ENCODE measurements at places on chromosomes 7 and 10.

DNA sequence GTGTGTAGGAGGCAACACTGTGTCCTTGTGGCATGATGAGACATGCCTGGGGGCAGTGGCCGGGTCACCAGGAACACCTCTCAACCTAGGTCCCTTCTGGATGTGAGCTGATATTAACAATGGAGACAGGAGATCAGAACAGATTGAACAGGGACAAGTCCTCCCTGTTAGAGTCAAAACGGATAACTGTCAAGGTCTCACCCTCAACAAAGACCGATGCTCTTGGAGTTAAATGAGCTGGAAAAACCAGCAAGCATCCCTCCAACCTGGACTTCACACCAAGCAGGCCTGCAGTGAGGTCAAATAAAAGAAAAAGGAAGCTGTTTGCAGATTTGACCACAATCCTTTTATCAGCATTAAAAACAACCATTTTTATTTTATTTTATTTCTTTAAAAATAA is 49.0 kb downstream of the SLIT1 start:
- DNase-seq = no peak

GRCh38 chr7:25181532-25181931 is 46.8 kb downstream of the NPVF start:
- DNase-seq = no peak

DNA sequence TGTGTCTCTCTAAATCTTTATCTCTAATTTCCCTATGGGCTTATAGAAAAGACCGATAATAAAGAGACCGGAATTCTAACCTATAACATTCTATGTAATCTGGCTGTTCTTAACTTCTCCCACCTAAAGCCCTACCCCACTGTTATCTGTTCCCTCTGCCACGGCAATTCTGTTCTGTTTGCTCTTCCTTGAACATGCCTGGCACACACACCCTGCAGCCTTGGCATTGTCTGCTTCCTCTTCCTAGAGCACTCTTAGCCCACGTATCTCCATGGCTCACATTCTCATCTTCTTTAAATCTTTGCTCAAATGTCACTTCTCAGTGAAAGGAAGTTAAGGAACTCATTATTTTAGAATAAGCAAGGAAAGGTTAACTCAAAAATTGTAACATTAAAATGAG is 309.2 kb downstream of the GPR158 start:
- DNase-seq = no peak

DNA sequence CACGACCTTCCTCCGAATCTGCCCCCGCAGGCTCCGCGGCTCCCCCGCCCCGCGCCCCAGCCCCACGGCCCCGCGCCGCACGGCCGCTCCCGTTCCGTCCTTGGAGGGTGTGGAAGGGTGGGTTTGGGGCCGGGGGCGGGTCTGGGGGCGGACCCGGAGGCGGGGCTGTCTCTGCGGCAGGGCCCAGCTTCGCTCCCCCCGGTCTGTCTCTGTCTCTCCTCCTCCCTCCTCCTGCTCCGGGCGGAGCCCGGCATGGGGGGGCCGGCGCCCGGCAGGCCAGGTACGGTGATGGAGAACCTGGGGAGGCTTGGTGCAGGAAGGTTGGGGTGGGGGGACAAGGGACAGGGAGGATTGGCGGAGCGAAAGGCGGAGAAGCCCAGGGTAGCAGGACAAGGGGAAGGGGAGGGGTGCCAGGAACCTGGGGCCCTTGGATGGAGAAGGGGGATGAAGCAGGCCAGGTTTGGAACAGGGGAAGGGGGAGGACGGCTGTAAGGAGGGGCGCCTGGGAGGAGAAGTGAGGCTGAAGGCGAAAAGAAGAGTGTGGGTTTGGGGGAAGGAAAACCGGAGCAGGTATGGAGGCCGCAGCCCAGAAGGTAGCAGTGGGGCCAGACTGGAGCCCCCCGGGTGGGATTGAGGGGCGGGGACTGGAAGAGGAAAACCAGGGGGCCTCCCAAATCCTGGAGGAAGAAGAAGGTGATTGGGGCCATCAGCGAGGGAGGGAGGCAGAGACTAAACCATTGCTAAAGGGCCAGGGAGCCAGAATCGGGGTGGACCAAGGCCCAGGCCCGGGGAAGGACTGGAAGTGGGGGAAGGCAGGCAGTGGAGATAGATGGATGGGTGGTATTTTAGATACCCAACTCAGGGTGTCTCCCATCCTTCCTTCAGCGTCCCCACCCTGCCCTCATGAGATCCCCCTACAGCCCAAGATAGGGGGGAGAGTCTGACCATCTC is at the start of gene NYAP1:
Gene NYAP1, plus strand, starts transcription at position 206 of the 951 bp plus-strand sequence. CDS start 1,385 bp downstream, outside the sequence.
- peak; percentile 51 for DNase-seq

- no peak for DNase-seq
Observed at GRCh38 chr10:15660990-15661389, 58.7 kb downstream of the ITGA8 start.

DNA sequence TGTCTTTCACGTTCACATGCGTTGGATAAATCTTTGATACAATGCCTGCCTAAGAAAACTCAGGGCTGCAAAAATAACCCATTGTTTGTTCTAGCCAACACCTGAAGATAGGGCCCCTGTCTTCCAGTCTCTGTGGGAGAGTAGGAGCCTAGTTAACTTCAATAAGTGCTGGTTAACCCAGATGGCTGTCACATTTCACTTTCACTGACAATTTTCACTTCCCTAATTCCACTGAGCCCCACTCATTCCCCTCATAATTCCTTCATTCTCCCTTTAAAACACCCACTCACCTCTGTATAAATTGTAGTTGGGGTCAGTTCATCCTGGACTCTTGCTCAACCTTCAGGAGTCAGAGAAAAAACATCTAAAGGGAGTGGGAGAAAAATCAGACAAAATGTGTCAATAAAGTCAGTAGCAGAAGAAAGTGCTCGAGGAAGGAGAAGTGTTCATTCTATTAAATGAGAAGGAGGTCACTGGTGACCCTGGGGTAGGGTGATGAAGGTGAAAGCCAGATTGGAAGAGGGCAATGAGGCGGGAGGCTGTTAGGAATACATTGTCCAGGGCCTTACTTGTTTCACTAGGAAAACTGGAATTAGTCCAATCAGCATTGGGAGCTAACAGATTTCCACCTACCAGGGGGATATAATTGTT is 51.2 kb upstream of the ABI1 start:
- no peak for DNase-seq

DNA sequence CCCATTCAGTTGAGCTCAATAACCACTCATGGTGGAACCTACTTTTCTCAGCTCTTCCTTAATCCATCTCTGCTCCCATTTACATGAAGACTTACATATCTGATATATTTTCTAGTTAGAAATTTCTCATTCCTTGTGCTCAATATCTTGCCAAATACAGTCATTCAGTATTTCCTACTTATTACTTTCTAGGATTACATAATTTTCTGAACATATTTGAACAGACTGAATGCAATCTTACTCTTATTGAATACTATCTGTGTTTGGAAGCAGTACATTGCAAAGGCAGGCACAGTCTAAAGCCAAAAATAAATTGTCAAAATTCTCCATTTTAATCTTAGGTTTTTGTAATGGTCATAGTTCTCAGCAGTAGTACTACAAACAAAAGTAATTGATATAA is 126.0 kb downstream of the GNAI1 start:
- no peak for DNase-seq

GRCh38 chr7:95527033-95527775 is 41.5 kb downstream of the ASB4 start:
- peak; percentile 81 for DNase-seq

GRCh38 chr7:33706186-33706585 is 199.2 kb upstream of the BMPER start:
- DNase-seq = no peak

DNA sequence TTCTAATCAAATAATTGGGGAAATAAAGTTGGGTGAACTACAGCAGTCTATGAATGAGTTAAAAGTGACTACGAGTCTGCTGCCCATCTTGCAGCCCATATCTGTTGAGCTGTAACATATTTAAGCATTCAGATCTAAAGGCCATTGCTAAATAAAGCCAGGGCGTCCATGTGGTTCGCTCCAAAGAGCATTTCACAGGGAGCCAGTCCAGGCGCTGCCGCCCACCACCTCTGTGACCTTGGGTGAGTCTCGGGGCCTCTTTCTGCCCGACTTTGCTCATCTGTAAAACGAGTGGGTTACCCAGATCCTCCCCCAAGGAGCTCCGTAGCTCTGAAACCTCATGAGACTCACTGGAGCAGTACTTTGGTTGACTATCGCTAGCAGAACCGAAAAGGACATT is 223.1 kb downstream of the CUX1 start:
- DNase-seq = no peak

- DNase-seq = no peak
Observed at GRCh38 chr10:1674501-1674900, 62.8 kb downstream of the ADARB2 start.

- DNase-seq = peak; percentile 65
Observed at GRCh38 chr7:33495207-33495606, 365.8 kb downstream of the BBS9 start.

GRCh38 chr10:19929506-19930140 is 113.4 kb downstream of the PLXDC2 start:
- DNase-seq = peak; percentile 36

DNA sequence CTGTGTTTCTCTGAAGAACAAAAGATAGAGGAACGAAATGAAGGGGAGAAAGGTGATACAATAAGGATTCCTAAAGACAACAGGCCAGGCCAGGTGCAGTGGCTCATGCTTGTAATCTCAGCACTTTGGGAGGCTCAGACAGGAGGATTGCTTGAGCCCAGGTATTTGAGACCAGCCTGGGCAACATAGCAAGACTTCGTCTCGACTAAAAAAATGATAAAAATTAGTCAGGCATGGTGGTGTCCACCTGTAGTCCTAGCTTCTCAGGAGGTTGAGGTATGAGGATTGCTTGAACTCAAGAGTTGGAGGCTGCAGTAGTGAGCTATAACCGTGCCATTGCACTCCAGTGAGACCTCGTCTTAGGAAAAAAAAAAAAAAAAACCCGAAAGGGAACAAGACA is 41.4 kb upstream of the FAM3C start:
- DNase-seq = no peak

GRCh38 chr10:47330804-47331203 is 8.6 kb downstream of the GDF2 start:
- DNase-seq = no peak

- no peak for DNase-seq
Observed at GRCh38 chr7:154680894-154681659, 321.8 kb downstream of the PAXIP1 start.

- peak; percentile 82 for DNase-seq
Observed at GRCh38 chr7:519484-520390, at the start of gene PDGFA. Gene PDGFA (minus strand): TSS chr7:519846. CDS start chr7:519001, 845 bp downstream.

DNA sequence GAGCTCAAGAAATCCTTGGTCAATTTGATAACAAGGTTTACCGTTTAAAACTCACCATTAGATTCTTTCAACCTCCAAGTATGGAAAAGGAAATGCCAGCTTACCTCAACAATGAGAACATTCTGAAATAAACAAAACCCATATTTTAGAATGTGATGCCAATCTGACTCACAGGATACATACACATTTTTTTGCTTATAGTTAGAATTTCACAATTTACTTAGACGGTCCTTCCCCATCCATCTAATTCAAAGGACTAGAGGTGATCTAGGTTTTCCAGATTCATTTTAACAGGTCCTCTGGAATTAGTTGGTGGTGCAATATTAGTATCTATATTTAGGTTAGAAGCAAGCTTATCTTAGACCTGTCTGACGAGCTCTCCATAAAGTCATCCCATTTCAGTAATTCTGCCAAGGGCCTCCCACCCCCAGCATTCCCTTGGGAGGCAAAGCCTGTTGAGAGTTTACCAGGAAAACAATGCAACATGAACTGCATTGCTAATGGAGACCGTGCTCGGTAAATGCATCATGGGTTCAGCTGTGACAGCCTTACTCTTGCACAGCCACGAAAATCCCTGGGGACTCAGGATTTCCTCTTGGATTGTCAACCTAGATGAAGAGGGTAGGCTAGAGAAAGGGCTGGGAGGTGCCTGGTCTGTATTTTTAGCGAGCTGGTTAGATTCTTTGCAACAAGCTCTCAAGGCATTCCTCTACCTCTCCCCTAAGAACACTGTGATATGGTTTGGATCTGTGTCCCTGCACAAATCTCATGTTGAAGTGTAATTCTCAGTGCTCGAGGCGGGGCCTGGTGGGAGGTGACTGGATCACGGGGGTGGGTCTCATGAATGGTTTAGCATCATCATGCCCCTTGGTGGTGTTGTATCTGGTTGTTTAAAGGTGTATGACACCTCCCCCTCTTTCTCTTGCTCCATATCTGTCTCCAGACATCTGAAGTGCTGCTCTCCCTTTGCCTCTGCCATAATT is 93.8 kb downstream of the PRTFDC1 start:
- no peak for DNase-seq

DNA sequence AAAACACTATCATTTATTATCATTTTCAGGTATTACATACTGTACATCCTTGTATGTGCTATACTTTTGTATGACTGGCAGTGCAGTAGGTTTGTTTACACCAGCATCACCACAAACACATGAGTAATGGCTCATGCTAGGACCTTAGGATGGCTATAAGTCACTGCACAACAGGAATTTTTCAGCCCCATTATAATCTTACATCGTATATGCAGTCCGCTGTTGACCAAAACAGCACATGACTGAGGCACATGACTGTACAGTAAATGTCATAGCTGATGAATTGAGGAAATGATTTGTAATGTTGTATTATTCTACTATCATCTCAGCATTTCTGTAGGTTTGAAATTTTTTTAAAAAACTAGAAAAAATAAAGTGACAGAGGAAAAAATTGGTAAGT is 38.6 kb downstream of the BPGM start:
- no peak for DNase-seq

DNA sequence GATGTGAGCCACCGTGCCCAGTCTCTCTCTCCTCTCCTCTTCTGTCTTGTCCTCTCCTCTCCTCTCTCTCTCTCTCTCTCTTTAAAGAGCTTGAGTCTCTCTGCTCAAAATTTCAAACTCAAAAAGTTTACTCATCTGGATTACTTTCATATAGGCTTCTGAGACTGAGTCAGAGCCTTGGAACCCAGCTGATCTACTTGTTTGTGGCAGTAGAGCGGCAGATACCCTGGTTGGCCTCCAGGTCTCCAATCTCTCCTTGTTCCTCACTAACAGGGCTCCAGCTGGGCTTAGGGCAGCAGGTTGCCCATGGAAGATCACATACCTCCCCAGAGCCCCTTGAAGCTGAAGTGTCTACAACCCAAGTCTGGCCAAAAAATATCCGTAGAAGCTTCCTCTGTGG is 51.0 kb downstream of the HHEX start:
- DNase-seq = peak; percentile 47

DNA sequence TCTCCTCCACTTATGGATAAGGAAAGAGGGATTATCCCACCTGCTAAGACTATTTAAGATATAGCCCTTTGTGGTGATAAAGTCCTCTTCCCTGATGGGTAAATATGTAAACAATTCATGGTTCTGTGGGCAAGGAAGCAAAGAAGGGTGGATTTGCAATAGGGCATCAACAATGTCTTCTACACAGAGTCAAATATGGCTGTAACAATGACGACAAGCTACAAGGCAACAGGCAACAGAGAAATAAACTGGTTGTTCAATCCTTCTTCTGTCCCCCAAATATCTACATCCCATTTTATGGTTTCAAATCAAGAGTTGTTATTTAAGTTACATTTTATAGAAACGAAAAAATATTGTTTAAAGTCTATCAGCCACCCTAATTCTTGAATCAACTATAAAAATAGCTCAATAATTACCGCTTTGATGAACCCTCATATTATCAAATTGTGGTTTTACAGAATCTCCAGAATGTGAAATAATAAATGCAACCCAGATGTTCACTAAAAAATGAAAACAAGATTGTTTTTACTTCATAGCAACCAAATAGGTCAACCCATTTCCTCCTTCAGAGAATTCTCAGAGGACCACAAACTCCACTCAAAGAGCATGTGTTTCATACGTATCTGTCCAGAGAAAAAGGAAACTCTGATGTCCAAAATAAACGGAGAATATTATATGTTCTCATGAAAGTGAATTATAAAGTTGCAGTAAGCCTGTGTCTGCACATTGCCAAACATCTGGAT is 13.8 kb downstream of the CYTH3 start:
- DNase-seq = peak; percentile 62

- DNase-seq = no peak
Observed at GRCh38 chr10:1635340-1635739, 102.0 kb downstream of the ADARB2 start.
